ENCODE measurements at places on chromosomes 7 and 10.

DNA sequence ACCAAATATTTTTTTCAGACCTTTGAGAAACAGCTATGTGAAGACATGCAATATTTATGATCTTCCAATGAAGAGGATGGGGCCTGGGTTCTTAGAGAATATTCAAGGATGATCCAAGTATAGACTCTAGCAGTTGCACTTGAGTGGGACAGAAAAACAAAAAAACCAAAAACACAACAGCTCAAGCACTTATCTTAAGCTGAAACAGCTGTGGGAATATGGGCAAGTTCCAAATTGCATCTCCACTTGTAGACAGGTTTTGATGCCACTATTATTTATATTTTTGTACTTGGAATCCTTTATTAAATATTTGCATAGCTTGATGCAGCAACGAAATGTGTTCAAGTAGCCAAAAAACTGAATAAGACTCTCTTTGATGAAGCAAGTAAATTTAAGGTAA is 2.2 kb upstream of the PDK4 start:
- no peak for DNase-seq

DNA sequence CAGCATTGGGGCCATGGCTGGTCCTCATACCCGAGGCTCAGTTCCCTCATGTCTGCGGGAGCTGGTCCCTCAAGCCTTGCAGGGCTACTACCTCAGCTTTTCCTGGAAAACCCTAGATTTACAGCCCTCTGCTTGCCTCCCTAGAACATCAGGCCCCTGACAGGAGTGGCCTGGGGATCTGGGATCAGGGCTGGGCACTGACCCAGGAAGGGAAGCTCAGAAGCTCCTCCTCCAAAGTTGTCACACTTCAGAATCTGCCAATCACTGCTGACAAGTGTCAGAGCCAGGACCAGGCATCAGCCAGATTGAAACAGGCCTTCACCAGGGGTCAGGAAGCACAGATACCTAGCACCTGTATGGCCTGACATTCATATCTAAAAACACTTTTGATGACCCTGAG is 115.2 kb downstream of the GRID1 start:
- DNase-seq, result no peak

- no peak for DNase-seq
Measured at GRCh38 chr10:58781873-58782488, 269.3 kb downstream of the BICC1 start.

GRCh38 chr7:29143751-29144150 is 2.6 kb downstream of the CPVL start:
- no peak for DNase-seq

DNA sequence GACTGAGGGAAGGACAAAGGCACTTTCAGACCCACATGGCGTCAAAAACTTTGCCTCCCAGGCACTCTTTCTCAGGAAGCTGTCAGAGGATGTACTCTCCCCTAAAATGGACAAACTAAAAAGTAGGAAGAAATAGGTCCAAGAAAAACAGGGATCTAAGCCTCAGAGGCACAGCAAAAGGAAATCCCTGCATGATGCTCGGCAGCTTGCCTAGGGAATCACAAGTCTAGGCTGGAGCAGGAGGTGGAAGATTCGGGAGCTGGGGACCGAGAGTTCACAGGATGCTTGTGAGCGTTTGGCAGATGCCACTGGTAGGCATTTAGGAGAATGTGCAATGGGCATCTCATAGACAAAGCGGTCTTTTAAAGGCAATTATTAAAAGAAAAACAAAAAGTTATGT is 60.8 kb downstream of the ATXN7L1 start:
- no peak for DNase-seq

GRCh38 chr7:105011141-105011830 is 2.7 kb upstream of the KMT2E start:
- DNase-seq, result no peak

DNA sequence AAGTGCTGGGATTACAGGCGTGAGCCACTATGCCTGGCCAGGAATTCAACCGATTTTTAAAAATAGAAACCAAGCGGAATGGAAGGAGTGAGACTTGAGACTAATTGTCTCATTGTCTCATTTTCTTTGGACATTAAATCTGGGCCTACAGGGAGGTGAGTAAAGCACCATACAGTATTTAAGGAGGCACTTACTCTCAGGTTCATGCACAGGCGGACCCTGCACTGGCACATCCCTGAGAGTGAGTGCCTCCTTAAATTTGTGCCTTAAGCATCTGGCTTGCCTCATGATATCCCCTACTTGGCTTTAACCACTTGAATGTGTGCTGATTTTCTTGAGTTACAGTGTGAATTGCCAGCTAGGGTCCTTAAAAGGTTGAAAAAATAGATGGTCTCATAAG is 10.6 kb downstream of the UBE3C start:
- DNase-seq, result no peak

GRCh38 chr10:74824900-74825370 is 1.5 kb upstream of the KAT6B start:
- peak; percentile 65 for DNase-seq

- DNase-seq, result no peak
Measured at GRCh38 chr7:106869954-106870353, 4.9 kb downstream of the PIK3CG start.

GRCh38 chr7:65342723-65343629 is 30.7 kb upstream of the ZNF92 start:
- DNase-seq, result no peak

DNA sequence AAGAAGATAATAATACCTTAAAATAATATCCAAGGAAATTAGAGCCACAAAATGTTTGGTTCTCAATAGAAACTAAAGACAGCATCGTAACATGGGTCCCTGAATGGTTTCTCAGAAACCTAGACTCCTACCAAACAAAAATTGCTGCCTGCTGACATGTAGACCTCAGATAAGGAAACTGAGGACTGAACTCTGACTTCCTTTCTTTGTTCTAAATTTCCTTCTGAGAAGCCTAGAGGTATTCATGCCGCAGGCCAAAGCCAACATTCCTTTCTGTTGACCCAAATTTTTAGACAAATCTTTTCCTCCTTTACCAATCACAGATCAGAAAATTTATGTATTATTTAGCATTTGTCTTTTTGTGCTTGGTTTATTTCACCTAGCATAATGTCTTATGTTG is 816.7 kb upstream of the PHF14 start:
- DNase-seq, result no peak

DNA sequence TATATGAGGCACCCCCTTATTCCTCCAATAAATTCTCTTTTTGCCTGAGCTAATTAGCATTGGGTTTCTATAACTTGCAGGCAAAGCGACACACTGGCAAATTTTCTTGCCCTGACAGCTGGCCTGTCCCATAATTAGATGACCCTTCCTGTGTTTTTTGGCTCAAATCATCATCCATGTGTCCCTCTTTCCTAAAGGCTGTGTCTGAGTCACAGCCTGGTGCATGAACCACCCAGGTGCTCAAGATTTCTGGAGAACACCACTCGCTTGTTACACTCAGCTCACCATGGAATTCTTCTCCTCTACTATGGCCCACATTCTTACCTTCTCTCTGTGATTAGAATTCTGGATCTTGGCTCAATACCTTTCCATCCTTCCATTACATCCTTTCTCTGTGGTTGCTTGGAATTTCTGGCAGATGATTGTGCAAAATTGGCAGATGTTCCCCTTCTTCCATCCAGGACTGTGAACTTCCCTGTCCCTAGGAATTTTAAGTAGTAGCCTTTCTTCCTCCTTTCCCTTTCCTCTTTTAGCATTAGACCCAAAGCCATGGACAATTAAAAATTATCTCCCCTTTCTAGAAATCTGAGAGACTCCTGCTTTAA is 116.0 kb upstream of the ANKRD1 start:
- no peak for DNase-seq

GRCh38 chr10:6385665-6386064 is 182.9 kb downstream of the PFKFB3 start:
- no peak for DNase-seq

DNA sequence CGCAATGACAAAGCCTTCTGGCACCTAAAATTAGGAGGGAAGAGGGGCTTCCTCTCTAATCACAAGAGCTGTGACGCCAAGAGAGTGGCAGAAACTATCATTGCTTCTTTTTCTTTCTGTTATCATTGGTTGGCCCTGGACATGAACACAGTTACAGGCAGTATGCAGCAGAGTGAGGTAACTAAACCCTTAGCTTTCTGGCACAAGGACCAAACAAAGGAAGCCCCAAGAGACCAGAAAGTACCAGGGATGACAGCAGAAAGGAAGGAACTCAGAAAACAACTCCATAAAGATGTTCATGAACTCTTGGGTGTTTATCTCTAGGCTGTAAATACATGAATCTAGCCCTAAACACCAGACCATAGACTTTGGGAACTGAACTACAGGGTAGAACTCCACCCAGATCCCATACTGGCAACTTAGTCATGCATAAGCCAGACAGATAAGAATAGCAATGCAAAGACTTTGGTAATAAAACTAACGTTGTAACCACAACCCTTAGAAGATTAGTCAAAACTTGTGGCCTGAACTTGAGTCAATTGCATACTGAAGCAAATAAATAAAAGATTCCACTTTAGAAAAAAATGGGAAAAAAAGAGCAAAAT is 195.7 kb upstream of the PTN start:
- no peak for DNase-seq

- no peak for DNase-seq
Measured at GRCh38 chr10:132533571-132534260, 3.9 kb upstream of the INPP5A start.

GRCh38 chr7:53191191-53191695 is 155.8 kb downstream of the POM121L12 start:
- DNase-seq, result no peak

DNA sequence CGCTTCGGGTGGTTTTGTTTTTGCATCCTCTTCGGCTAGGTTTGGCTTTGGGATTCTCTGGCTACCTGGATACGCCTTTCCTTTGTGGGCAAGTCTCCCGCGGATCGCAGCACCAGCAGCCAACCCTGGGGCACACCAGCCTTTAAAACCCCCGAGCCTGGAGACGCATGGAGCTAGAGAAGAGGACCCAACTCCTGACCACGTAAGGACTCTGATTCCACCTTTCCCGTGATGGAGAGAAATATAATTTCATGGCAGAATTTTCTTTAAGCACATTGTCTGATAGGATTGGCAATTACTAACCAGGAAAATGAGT is 535.4 kb upstream of the GALNT17 start:
- no peak for DNase-seq

GRCh38 chr7:45242698-45243097 is 85.1 kb downstream of the RAMP3 start:
- no peak for DNase-seq

DNA sequence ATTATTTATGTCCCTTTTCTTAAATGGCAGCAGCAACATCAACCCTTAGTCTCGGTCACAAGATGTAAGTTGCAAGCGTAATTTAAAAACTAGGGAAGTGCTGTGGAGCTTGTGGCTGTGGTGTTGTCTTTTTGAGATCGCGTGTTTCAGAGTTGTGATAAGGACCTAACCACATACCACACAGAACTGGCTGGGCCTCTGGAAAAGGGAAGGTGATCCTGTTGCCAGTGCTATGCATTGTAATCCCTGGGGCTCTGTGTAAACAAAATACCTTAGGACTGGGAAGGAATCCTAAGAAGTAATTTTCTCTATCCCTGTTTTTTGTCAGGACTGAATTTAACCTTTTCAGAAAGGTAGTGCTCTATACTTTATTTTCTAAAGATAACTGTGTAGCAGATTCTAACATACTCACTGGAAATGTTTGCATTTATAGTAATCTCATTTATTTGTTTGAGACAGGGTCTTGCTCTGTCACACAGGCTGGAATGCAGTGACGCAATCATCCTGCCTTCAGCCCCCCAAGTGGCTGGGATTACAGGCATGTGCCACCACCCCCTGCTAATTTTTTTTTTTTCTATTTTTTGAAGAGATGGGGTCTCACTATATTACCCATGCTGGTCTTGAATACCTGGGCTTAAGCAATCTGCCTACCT is 60.4 kb downstream of the INPP5F start:
- no peak for DNase-seq

GRCh38 chr10:124035928-124036558 is 57.4 kb downstream of the CHST15 start:
- DNase-seq, result peak; percentile 42

DNA sequence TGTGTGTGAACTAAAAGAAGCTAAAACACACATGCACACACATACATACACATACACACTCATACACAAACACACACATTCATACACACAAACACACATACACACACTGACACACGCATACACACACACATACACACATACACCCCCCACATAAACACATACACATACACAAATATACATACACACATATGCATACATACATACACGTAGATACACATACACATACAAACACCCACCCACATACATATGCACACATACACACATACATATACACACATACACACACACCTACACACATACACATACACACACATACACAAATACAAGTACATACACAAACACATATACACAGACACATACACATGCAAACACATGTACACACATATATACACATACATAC is 28.0 kb downstream of the SLC18A2 start:
- DNase-seq, result no peak

DNA sequence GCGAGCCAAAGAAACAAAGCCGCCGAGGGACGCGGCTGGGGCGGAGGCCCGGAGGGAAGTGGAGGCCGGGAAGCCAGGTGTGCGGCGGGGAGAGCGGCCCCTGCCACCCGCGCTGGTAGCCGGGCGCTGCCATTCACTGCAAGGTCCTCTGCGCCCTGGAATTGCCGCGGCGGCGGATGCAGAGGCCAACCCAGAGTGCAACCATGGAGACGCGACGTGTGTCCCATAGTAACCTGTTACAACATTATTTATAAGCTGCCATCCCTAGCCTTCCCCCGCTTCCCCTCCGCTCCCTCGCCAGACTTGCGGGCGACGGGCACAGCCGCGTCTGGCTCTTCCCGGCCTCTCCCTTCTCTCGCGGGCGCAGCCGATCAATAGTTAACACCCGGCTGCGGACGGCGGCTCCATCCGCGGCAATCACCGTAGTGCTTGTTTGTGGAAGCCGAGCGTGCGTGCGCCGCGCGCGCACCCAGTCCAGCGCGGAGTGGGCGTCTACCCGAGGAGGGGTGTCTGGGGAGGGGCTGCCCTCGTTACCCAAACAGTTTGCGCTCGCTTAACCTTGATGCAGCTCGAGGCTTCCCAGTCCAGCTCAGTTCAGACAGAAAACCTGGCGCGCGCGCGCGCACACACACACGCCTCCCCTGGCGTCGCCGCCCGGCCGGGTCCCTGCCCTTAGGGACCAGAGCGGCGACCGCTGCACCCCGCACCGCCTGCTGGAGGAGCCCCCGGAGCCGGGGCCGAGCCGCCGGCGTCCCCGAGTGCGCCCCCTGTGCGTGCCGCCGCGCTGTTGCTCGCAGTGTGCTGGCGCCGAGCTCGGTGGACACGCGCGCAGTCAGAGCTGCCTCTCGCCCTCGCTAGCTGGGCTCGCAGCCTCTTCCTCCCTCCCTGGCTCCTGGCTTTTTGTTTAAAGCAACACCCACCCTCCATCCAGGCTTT is 165.4 kb upstream of the DPP6 start:
- no peak for DNase-seq

GRCh38 chr10:85458324-85458723 is 908.3 kb downstream of the GRID1 start:
- DNase-seq, result no peak

DNA sequence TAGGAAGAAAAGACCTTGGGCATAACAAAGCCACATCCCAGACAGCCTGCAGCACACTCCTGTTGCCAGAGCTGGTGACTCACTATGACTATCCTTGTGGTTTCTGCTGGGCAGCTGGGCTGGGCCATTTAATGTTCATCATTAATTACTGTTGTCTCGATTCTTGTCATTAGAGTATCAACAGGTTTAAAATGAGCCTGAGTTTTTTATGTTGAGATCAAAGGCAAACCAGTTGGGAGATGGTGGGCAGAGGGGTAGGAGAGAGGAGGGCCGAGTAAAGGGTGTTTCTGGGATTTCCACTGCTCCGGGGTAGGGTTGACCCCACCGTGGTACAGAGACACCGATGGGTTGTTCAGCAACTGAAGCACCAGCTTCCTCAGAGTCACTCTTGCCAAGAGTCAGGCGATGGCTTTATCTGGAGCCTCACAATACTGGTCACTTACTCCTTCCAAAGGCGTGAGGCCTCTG is 128.7 kb upstream of the LYZL1 start:
- DNase-seq, result no peak
